Activated naive CD8-positive, alpha-beta T cell treated with anti-CD3 and anti-CD28 coated beads, Interleukin-2, amount 50 U/mL, for 16 hours (primary cell): ENCODE measurements at places on chromosomes 7 and 10.

DNA sequence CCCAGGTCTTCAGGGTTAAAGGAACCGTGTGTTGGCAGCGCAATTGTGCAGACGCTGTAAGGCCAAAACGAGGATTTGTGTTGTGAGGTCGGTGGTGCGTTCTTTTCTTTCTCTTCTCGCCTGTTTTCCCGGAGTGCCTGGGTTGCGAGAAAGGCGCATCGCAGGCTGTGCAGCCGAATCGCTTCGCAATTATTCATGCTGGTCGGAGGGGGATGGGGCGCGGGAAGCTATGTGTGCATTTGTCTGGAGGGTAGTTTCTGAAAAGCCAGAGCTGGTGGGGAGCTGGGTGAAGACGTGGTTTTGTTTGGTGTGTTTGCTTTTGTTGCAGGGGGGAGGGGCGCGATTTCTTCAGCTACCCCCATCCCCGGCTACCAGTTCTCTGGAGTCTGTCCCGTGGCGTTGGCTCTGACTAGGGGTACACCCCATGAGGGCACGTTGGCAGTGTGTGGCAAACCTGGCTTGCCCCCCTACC is 2.1 kb downstream of the MXI1 start:
- DNase-seq, result no peak

DNA sequence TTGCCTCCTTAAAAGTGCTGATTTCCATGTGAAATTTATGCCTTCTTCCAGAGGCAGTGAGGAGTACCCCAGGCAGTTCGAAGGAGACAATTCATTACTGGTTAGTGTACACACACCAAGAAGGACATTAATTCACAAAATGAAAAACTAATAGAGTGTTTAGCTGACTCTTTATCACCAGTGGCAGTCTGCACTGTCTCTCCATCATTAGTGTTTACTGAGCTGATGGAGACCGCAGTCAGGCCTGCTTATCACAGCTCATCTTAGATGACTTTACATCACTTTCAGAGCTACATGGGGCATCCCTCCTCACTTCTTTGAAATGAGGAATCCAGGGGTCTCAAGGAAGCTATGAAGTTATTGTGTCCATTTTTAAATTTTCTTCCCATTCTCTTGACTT is 155.5 kb upstream of the LRGUK start:
- no peak for DNase-seq

- no peak for DNase-seq
Observed at GRCh38 chr10:103826885-103827284, 28.5 kb downstream of the SH3PXD2A start.

GRCh38 chr7:102864958-102865357 is 47.8 kb upstream of the LRRC17 start:
- DNase-seq, result no peak

- DNase-seq, result no peak
Observed at GRCh38 chr7:155808549-155809331, 3.5 kb downstream of the SHH start.

- DNase-seq, result no peak
Observed at GRCh38 chr10:131788386-131788785, 112.4 kb upstream of the PPP2R2D start.

DNA sequence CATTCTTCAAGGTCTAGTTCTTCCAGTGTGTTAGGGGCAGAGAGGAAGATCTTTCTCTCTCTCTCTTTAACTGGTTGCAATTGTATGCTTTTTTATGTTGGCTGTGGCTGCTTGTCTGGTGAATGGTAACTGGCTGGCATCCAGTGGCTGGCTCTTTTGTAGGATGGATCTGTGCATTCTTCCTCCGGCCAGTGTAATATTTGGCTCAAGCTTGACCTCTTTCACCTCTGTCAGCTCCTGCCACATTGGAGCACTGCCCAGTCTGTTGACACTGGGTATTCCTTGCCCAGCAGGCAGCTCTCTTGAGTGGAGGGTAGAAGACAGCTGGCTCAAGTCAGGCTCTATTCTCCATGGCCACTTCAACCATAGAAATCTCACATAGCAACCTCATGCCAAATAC is 528.3 kb downstream of the PHTF2 start:
- DNase-seq, result no peak

DNA sequence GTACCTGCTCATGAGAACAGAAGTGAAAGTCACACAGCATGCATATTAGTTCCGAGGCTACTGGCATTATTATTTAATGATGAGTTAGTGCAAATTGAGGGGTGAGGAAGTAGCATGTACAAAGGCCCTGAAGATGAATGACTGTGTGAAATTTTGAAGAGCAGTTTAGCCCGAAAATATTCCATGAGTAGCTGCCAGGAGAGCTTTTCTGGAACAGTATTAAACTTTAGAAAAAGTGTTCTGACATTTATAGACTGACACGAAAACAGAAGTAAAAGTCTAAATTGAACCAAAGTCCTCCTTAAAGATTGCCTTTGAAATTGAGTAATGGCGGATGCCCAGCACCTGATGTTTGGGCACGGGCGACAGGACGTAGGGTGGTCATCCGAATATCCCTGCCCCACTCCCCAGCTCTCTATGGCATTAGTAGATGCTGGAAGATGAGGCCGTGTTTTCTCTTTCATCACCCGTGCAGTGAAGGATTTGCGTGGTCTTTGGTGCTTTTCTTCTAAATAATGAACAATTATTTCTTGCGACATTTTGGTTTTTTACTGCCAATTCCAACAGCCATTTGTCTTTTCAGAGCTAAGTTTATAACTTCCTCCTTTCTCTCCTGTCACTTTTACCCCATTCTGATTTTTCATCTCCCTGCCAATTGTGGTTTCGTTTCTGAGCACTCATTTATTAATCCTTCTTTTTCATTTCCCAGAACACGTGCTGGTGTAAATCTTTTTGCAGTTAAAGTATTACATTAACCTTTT is 192.6 kb downstream of the MGMT start:
- DNase-seq, result no peak

DNA sequence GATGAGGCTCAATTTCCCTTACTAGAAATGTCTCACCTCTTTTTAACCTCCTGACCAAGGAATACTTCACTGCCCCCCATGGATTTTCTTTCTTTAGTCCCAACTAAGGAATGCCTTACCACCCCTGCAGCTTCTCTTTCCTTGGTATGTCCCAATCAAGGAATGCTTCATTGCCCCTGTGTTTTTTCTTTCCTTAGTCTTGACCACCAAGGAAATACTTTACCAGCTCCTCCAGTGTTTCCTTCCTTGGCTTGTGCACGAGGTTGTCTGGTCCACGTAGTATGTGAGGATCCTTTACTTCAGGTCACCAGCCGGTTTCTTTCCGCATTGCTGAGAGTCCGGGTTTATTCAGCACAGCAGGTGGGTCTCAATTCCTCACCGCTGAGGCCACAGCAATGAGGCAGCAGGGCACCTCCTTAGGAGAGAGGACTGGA is 59.3 kb downstream of the CYP2C9 start:
- no peak for DNase-seq

- DNase-seq, result no peak
Observed at GRCh38 chr7:2575733-2576340, 17.1 kb downstream of the IQCE start.
